ENCODE measurements at places on chromosomes 1 and 21. TPM values are rescaled to one million over a fixed set of nuclear protein-coding genes. Genes with fewer than 3 reads are reported as not detected.

DNA sequence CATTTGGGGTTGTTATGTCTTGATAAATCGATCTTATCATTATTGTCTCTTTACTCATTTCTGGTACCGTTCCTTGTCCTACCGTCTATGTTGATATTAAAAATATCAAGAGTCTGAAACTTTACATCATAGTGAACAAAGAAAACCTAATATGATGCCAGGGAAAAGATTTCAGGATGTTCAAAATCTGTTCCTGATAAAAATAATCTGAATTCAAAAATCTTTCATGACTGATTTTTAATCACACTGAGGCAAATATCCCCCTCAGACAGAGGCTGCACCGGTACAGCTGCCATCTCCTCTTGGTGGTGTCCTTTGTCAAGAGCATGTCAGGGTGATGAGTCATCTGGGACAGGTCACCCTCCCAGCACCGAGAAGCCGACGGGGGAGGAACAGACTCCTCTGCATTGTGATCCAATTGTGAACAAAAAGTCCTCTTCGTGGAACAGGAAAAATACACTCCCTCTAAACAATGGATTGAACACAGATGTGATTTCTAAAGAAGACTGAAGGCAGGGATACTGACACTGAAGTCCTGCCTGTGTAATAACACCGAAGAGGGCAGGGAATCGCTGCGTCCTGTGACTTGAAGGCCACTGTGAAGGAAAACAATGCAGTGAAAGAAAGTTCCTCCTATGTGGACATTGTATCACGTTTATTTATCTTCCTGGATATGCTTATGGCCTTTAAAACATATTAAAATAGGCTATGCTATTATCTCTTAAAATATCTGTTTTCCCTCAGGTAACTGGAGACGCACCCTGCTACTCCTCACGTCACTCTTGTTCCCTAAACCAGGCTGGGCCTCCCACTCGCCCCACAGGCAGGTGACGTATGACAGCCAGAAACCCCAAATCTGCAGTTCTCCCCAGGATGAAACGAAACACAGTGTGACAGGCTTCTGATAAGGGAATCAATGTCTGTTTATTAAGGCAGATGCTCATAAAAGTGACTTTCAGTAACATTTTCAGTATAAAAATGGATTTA is 4.3 kb upstream of the SPATC1L start:
- peak; percentile 43 for DNase-seq

- no peak for DNase-seq
These were observed 132.9 kb downstream of the ZC3H11B start for GRCh38 chr1:219480011-219480410.

GRCh38 chr1:68976916-68977610 is 480.2 kb upstream of the DEPDC1 start:
- no peak for DNase-seq

DNA sequence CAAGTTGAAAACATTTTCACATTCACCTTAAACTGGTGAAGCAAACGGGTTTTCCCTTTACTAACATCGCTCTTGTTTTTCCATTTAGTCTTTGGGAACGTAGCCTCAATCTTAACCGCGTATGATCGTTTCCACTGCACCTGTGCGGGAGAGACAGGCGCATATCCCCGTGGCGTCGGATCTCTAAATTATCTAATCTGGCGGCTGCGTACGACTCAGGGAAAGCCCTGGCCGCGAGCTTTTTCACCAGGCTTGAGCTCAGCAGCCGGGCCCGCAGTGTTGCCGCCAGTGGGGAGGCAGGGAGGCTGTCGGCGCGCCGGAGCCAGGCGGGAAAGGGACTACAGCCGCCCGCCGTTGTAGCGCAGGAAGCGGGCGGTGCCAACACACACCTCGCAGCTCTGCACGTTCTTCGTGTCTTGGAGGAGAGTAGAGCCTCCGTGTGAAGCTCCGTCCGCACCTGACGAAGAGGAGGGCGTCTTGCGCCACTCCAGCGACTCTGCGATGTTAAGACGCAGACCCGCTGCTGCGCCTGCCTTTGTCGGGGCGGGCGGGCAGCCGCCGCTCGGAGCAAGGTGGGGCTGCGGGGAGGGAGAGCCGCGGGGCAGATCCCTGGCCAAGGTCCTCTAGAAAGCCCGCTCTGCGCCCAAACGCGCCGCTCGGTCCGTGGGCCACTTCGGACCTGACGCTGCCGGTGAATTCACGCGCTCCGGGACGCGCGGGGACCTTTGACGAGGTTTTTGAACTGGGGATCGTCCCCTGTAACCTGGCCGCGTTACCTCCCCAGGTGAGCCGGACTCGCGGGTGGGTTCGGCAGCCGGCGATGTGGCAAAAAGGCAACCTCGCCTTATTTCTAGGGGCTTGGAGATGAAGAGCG is 18.5 kb upstream of the TBX15 start:
- no peak for DNase-seq

DNA sequence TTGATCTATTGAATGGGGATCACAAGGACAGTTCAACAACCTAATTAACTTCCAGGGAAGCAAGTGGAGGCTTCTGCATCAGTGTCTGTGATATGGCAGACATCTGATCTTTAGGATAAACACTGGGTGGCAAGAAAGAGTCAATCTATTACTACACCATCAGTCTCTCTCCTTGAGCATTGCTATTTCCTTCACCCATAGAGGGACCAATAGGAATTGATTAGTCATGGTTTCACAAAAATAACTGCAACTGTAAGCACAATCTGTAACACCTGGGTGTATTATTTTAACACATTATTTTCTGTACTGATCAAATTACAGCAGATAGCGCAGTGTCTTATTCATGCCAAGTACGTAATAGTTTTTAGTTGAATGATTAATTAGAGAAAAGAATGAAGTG is 50.3 kb downstream of the USP24 start:
- no peak for DNase-seq

DNA sequence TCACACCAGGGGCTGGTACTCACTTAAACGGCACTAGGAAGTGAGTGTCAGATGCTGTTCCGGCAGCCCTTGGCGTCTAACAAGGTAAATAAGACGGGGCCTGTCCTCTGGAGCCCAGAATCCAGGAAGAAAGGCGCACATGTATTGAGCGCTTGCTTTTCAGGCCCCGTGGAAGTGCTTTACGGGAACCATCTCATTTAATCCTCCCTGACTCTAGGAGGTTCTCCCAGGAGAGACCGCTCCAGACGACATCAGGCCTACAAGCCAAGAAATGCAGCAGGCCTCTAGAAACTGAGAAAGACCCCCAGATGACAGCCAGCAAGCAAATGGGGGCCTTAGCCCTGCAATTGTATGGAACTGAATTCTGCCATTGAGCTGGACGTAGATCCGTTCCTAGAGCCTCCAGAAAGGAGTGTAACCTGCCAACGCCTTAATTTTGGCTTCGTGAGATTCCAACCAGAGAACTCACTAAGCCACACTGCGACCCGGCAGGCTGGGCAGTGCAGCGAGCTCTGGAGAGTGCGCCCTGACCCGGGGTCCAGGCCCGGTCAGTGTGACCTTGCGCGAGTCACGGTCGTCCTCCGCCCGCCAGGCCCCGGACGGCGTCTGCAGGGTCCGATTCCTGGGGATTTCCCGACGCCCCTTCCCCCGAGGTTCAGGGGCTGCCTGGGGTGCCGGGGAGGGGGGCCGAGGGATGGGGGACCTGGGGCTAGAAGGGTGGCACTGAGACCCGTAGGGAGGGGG is 532 bp upstream of the MANEAL start:
- no peak for DNase-seq

GRCh38 chr1:44030605-44031251 is 534 bp downstream of the SLC6A9 start:
- peak; percentile 40 for DNase-seq

DNA sequence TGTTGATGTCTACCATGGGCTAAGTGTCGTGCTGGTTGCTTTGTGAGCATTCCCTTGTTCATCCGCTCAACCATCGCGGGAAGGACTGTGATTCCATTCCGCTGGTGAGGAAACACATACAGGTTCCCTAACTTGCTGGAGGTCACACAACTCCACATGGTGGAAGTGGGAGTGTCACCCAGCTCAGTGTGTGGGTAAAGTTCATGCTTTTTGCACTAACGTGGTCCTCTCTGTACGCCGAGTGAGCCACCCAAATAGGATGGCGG is 4.0 kb upstream of the CLDN19 start:
- DNase-seq: no peak

DNA sequence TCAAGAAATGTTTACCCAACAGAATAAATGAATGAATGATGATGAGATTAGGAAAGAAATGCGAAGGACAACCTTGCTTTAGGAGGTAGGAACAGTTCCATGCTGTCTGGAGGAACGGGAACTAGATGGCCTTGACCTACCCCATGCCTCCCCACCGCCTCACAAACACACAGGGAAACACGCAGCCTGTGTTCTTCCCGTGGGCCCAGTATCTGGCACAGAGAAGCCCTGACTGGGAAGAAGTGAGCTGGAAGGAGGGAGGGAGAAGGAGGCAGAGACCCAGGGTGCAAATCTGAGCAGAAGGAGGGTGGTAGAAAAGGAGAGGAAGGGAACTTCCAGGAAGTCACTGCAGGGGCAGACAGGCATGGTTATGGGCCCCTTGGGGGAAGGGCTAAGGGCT is 3.5 kb upstream of the ADORA1 start:
- no peak for DNase-seq

DNA sequence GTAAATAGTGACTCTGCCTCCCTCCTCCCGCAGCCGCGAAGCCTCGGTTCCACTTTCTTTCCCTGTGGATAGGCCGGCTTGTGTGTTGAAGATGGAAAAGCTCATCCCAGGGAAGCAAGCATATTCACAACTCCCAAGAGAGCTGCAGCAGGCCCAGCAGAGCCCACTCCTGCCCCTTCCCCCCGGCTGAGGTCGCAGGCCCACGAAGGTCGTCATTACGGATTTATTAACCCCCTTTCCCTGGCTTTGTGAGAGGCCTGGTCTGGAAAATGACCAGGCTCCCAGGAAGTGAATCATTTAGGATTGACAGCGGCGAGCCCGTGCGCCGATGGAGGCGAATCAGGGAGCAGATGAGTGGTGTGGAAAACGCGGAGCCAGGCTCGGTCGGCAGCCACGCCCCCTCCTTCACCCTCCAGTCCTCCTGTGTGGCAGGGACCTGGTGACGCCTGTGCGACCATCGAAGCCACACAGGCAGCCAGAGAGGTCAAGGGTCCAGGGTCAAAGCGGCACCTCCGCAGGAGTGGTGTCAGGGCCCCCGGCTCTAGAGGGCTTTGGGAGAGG is 93.4 kb downstream of the PRDM16 start:
- DNase-seq: no peak

GRCh38 chr1:113292603-113293255 is 97.6 kb upstream of the MAGI3 start:
- peak; percentile 89 for DNase-seq

DNA sequence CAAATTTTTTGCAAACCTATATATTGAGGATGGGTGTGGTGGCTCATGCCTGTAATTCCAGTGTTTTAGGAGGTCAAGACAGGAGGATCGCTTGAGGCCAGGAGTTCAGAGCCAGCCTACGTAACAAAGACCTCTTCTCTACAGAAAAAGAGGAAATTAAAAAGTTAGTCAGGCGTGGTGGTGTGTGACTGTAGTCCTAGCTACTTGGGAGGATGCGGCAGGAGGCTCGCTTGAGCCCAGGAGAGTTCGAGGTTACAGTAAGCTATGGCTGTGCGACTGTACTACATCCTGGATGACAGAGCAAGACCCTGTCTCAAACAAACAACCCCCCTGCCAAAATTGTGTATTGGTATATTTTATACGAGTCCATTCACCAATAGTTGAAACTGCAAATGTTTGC is 589.7 kb downstream of the DPYD start:
- no peak for DNase-seq

DNA sequence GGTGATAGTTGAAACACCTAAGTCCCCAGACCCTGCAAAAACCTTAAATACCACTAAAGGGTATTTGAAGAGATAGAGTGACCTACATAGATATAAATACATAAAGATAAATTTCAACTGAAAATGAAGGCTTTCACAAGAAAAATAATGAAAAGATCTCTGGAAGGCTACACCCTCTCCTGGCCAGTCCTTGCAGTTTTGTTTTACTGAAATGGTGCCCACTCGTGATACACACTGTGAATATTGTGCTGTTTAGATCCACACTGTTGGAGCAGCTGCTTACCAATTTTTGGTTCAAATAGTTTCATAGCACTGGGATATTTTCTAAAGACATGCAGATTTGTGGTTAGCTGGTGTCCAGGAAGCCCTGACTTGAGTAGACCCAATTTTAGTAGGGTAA is 31.5 kb upstream of the RNF187 start:
- no peak for DNase-seq

GRCh38 chr1:15584489-15585363 is at the start of gene AGMAT:
AGMAT (minus strand) TSS chr1:15585051; CDS start chr1:15584967, 84 bp downstream.
- peak; percentile 88 for DNase-seq

DNA sequence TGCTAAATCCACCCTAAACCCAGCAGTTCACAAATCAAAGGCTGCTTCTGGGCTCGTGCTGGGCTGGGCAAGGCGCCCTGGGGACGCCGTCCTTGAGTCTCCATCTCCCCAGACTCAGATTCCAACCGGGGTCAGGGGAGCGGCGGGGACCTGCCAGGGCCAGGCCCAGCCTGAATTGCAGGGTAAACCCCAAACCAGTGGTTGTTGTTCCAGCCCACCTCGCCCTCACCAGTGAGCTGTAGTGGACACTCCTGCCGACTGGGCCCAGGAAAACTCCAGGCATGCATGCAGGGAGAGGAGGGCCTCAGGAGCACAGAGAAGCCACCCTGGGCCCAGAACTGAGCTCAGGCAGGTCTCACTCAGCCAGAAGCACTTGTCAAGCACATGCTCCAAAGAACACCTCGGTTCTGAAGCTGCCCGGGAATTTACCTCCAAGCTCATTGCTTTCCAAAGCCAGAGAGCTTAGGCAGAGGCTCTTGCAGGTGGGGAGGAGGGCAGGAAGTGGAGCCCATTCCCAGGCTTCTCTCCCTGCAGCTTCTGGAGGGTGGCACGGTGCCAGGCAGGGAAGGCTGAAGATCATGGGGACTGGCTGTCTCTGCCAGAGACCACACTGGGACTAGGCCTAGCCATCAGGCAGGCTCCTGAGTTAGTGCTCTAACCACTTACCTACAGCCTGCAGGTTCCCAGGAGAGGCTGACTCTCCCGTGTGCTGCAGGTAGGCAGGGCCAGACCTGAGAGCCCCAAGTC is 437.0 kb downstream of the MATN1 start:
- DNase-seq: no peak

- no peak for DNase-seq
These were observed 122.4 kb downstream of the TOMM20 start for GRCh38 chr1:235006132-235006721.

GRCh38 chr1:6775261-6776043 is 9.8 kb upstream of the CAMTA1 start:
- DNase-seq: no peak

DNA sequence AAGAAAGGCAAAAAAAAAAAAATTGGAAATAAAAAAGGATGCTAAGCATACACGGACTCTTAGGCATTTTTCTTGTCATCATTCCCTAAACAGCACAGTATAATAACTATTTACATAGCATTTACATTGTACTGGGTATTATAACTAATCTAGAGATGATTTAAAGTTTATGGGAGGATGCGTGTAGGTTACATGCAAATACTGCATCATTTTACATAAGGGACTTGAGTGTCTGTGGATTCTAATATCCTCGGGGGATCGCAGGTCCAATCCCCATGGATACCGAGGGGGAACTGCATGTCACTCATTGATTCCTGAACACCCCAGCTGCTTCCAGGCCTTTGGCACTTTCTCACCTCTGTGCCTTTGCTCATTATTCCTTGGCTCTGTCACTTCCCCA is 57.8 kb upstream of the SIPA1L2 start:
- DNase-seq: no peak

The WDR26 gene
- 15.9 TPM for polyA plus RNA-seq

The ANP32E gene
- 13.2 TPM for polyA plus RNA-seq

The LCE3D gene
- polyA plus RNA-seq: not detected

The SLC22A15 gene
- 0.88 TPM for polyA plus RNA-seq

The PTGER3 gene
- polyA plus RNA-seq: not detected

The DCST1 gene
- polyA plus RNA-seq: 0.56 TPM

The LRRC39 gene
- 1.1 TPM for polyA plus RNA-seq

Data from small intestine (tissue), 16 donors.